ENCODE measurements at places on chromosomes 1 and 21.

- peak; percentile 69 for DNase-seq
Observed at GRCh38 chr1:24705260-24706073, 39.8 kb upstream of the CLIC4 start.

DNA sequence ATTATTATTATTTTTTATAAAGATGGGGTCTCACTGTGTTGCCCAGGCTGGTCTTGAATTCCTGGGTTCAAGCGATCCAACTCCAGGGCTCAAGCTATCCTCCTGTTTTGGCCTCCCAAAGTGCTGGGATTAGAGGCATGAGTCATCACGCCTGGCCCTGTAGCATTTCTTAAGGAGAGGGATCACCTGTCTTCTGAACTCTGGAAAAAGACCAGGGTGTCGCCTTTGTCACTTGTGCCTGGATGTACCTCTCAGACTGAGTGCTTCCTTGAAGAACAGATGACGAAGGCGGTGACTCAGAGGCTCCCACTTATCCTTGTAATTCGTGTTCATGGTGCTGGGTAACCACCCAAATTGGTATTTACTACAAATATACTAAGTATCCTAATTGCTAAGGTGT, 2.4 kb upstream of the CGN start:
- DNase-seq = peak; percentile 81

DNA sequence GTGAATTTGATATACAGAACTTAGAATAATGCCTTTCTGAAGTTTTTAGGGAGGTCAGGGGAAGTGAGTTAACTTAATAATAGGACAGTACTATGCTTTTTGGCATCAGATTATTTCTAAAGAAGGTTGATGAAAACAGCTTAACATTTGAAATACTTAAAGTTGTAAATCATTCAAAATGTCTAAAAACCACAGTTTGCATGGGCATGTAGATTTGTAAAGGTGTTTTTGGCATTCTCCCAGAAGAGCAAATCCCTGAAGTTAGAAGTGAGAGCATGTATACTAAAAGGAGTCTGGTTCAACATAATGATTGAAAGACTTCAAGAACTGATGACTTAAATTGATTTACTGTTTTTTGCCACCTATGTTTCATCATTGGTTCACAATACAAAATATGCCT, 6.7 kb downstream of the DR1 start:
- DNase-seq = no peak

DNA sequence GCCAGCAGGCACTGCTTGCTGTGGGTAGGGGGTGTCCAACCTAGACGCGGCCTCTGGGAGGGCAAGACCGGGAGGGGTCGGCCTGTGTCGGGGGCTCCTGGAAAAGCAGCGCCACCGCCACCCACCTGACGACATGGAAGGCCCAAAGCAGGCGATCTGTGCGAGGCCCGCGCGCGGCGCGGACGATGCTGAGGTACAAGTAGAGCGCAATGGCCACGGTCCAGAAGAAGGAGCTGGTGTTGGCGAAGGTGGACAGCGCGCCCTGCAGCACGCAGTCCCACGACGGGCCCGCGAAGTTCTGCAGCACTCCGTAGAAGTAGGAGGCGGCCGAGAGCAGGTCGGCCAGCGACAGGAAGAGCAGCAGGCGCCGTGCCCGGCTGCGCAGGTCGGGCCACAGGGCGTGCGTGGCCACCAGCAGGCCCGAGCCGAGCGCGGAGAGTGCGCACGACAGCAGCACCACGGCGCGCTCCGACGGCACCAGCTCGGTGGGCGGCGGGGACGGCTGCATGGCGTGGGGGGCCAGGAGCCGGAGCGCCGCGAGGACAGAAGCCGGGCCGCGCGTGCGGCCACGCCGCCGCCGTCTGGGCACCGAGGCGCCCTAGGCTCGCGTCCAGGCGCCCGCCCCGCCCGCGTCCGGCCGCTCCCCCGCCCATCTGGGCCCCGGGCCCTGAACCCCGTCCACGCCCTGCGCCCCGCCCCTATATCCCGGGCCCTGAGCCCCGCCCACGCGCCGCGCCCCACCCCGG, at the start of gene GPR157:
Gene GPR157, minus strand, starts transcription at position 583 of the 746 bp plus-strand sequence. Its CDS starts 75 bp downstream, at position 508.
- DNase-seq = peak; percentile 71

DNA sequence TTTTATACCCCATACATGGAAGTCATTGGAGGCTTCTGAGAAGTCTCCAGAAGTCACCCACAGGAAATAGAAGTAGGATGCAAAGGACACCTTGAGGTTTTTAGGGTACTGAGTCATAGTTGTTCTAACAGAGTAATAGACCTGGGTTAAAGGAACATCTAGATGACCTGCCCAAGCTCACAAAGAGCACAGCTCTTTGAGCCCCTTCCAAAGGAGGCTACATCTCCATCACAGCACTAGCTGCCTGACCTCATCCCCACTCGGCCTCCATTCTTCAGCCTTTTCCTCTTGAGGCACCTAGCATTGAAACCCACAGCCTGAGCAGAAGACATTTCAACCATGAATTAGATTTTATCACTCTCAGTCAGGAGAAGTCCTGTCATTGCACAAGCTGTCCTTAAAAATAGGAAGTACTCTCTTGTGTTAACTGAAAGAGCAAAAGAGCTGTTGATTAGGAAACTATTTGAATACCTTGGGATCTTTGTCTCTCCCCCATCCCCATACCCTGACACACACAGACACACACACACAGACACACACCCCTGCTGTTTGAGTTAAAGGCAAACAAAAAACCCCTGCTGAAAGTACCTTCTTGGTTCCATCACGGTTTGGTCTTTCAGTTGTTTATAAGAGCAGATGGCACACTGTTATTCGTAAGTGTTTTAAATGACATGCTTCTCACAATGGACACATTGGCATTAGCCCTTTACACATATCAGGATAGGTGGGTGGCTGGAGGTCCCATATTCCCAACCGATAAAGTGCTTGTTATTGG, 22.2 kb downstream of the MKNK1 start:
- no peak for DNase-seq

- no peak for DNase-seq
Observed at GRCh38 chr1:61387829-61388228, 305.5 kb downstream of the NFIA start.

DNA sequence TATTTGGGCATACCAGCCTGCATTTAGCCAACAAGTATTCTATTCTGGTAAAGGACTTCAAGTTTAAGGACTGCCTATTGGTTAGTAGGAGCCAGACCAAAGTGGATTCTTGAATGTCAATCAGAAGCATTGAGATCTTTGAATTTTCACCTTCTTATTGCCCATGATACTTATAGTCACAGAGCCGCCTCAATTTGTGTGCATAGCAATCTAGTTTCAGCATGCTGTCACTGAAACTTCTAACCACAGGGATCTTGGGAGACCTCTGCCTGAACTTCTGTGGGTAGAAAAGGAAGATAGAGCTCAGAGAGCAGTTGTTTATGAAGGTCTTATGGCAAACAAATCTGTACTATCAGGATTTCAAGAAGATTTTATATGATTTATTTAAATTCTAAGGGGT, 501.4 kb upstream of the USP24 start:
- DNase-seq = no peak

- DNase-seq = no peak
Observed at GRCh38 chr1:36711480-36711879, 228.8 kb upstream of the CSF3R start.

- DNase-seq = no peak
Observed at GRCh38 chr1:229017091-229017490, 253.8 kb upstream of the RAB4A start.

DNA sequence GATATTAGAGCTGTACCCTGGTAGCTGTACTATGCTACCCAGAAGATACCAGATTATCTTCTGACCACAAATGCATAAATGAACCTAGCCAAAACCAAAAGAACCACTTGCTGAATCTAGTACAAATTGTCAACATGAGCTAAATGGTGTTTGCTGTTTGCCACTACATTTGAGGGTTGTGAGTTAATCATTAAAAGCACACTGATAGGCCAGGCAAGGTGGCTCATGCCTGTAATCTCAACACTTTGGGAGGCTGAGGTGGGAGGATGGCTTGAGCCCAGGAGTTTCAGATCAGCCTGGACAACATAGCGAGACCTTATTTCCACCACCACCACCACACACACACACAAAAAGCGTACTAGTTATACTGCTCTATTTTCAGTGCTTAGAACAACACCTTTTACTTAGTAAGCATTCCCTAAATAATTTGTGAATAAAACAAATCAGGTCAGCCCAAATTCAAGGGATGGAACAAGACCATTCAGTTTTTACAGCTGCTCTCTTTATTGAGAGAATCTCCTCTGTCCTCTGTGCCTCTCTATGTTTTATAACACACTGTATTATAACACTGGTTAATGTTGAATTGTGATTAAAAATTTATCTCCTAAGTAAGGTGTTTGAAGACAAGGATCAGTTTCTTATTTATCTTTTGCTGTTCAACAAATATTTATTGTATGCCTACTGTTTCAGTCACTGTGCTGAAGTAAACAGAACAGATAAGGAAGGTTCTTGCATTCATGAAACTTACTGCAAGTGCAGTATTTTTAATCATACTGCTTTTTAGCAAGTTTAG, 44.0 kb downstream of the MAGI3 start:
- DNase-seq = no peak

DNA sequence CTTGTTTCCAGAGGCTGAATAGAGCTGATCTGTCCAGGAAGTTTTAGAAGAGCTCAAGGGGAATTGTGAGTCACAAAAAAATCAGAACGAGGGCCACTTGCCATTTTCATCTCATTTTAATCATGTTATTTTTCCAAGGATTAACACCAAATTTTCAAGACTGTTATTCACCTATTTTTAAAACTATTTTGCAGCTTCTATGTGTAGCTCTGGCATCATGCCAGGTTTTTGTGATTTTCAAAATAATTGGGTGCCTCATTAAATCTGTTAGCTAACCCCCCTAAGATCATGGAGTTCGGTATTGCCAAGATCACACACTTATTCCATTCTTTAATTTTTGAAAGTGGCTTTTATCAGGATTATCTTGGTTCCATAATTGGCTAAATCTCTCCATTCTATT, 90.9 kb downstream of the RGS7 start:
- no peak for DNase-seq

DNA sequence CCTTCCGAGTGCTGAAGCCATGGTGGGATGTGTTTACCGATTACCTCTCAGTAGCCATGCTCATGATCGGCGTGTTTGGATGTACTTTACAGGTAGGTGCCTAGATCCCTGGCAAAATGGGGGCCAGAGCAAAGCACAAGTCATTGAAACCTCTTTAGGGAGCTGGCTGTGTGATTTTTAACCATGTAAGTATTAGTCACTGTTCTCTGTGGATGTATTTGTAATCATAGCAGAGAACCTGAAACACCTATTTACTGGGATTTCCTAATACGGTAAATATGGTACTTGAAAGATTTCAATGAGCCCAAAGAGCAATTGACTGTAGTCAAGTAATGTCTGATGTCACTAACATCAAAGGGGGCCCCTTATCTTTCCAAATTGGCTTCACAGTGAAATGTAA, 53.6 kb downstream of the LRRC8C start:
- no peak for DNase-seq

DNA sequence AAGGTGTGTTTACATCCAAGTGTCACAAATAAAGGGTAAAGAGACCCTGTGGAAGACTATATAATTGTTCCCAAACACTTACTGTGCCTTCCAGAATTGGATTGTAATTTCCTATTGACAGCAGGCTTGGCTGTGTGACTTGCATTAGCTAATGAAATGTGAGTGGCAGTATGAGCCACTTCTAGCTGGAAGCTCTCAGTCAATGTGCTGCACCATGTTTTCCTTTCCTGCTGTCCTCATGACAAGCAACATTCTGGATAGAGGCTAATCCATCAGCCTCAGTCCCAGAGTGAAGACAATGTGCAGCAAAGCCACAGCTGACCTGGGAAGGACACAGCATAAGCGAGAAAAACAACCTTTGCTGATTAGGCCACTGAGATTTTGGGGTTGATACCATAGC, 5.9 kb upstream of the FOXJ3 start:
- peak; percentile 17 for DNase-seq

DNA sequence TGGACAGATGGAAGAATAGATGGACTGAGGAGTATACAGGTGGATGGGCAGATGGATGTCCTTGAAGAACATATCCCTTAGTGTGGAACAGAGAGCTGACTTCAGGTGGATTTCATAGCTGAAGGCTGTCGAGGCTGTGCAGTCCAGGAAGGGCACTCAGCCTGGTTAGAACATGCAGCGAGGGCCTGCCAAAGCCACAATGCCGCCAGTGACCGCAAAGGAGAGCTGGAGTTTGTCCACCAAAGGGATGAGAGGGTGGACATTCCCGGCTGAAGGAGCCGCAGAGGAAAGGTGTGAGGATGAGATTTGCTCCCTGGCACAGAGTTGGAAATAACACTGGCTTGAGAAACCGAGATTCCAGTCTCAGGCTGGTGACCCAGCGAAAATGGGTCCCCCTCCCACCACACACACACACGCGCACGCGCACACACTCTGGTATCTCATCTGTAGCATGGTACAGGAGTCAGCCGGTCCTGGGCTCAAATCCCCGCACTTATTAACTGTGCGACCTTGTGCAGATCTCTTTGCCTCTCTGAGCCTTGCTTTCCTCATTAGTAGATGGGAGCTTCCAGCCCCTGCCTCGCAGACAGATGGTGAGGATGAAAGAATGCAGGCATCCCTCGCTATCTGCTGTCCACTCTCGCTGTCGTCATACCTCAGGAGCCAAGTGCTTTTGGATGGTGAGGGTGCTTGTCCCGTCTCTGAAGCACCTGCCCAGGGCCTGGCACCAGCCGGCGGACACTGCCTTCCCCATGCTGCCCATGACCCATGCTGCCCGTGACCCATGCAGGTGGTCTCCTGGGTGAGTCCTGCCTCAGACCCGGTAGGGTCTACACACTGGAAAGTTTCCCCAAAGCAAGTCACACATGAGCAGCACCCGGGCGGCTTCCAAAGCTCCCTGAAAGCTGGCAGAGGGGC, 26.8 kb upstream of the EFHD2 start:
- DNase-seq = no peak

All from large intestine (tissue), 12 donors.